ENCODE measurements at places on chromosomes 7 and 10. TPM values are rescaled to one million over a fixed set of nuclear protein-coding genes. Genes with fewer than 3 reads are reported as not detected.
A peak's percentile ranks its signal among the peaks of the same experiment; 100 is the strongest.

TUBAL3 gene
- total RNA-seq = not detected

NEUROD6 gene
- not detected for total RNA-seq

UFSP1 gene
- total RNA-seq = 4.2 TPM

TEX47 gene
- not detected for total RNA-seq

BMPER gene
- total RNA-seq = not detected

OR9A2 gene
- total RNA-seq = not detected

WASL gene
- 37.5 TPM for total RNA-seq

NEUROG3 gene
- total RNA-seq = not detected

- no peak for DNase-seq
Observed at GRCh38 chr10:82821043-82821442, 946.0 kb downstream of the NRG3 start.

- no peak for DNase-seq
Observed at GRCh38 chr10:113764582-113764981, 13.1 kb downstream of the PLEKHS1 start.

DNA sequence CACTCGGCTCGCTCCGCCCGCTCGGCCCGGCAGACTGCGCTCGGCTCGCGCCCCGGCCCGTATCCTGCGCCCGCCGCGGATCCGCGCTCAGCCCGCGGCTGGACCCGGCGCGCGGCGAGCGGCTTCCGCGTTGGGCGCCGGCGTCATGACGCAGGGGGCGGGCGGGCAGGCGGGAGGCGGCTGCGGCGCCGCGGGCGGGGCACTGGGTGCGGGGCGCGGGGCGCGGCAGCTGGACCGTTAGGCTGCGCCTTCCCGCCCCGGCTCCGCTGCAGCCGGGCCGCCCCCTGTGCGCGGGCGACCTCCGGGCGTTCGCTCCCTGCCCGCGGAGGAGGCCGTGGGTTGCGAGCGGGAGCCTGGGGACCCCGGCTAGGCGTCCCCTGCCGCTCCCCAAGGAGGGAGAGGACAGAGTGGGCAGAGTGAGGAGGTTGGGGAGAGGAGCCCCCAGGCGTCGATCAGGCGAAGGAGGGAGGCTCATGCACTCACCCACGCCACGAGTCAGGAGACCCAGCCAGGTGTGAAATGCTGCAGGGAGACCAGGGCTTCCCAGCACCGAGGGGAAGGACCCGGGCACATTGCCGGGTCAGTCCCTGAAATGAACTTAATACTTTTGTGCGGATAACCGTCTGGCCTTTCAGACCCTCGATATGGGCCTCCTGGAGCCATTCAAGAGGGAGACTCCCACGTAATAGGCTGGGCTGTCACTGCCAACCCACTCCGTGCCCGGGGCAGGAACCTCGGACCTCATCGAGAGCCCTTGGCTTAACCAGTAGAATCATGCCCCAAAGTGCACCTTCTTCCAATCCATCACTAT is at the start of gene PIP4K2A:
Gene PIP4K2A (minus strand): TSS at position 100 of the 811 bp plus-strand sequence. CDS start 252 bp downstream, outside the sequence.
- peak; percentile 78 for DNase-seq

DNA sequence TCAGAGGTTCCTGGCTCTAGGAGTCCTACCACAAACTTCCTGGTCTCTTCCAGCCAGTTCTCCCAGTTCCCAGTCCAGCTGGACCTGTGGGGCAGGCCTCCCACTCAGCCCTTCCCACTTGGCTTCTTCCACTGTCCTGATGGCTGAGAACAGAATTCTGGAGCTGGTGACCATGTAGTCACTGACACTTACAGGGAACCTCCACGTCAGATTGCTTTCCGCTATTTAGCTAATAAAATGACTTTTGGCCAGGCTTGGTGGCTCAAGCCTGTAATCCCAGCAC is 63.5 kb upstream of the ZRANB1 start:
- no peak for DNase-seq

DNA sequence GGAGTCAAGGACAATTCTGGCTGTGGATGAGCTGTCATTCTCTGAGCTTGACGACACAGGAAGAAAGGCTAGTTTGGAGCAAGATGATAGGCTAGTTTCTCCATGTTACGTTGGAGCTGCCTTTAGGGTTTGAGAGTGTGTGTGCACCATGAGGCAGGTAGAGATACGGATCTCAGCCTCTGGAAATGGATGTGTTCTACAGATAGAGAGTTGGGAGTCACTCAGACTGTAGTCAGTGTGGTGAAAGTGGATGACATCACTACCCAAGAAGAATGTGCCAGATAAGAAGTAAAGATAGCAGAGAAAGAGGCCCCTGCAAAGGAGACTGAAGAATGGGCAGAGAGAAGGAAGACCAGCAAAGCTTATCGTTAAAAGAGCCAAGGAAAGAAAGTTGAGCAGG is 42.4 kb downstream of the PNLIPRP3 start:
- no peak for DNase-seq

GRCh38 chr10:102233997-102234396 is 7.3 kb downstream of the PITX3 start:
- no peak for DNase-seq

- DNase-seq = no peak
Observed at GRCh38 chr7:16812542-16813231, 7.9 kb upstream of the AGR2 start.

GRCh38 chr7:144468990-144469732 is 65.7 kb upstream of the NOBOX start:
- no peak for DNase-seq

DNA sequence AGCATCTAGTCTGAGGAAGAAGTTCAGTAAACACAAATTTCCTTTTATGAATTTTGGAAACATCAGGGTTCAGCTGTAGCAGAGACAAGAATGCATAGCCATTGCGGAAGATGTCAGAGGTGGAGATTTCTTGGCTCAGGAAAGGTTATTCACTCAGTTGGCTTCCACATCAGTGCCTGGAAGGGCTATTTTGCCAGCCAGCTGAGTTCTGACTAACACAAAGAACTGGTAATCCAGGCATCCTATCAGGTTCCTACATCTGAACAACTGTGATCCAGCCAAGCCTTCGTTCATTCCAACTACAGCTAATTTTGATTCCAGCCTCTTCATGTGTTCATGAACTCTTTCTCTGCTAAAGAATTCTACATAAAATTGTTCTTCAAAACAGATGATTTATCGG is 965.6 kb downstream of the XPNPEP1 start:
- DNase-seq = no peak

GRCh38 chr7:149831741-149832219 is 6.4 kb upstream of the ZNF862 start:
- no peak for DNase-seq

DNA sequence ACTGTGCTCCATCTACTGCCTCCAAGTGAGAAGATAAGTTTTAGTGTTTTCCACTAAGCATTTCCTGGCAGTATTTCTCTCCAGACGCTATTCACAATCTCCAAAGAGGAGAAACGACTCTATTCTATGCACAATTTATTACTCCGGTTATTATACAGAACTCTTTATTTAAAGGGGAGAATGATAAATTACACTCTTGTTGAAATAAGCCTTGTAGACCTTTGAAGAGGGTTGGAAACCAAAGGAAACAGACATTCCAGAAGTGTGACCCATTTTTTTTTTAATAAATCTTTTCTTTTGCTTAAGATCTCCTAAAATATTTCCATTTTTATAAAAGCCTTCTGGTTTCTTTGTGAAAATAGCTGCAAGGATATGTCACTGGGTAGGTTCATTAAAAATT is 76.1 kb upstream of the HDAC9 start:
- no peak for DNase-seq

GRCh38 chr7:70446448-70447143 is 685.3 kb upstream of the GALNT17 start:
- no peak for DNase-seq

GRCh38 chr7:65001291-65001814 is 5.1 kb downstream of the ERV3-1 start:
- no peak for DNase-seq

DNA sequence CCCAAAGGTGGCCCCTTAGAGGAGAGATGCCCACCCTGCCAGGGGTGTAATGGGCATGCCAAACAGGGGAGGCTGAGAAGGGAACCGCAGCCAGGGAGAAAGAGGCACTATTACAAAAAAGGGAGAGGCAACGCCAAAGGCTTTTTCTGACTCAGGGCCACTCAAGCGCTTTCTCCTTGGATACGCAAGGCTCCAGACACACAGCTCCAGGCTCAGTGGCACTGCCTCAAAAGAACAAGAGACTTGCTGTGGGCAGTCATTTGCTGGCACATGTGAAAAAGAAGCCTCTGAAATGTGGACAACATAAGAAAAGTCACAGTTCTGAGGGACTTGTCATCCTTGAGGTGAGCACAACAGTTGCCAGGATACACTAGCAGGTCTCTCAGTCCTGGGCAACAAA is 128.4 kb downstream of the DGKI start:
- DNase-seq = no peak

DNA sequence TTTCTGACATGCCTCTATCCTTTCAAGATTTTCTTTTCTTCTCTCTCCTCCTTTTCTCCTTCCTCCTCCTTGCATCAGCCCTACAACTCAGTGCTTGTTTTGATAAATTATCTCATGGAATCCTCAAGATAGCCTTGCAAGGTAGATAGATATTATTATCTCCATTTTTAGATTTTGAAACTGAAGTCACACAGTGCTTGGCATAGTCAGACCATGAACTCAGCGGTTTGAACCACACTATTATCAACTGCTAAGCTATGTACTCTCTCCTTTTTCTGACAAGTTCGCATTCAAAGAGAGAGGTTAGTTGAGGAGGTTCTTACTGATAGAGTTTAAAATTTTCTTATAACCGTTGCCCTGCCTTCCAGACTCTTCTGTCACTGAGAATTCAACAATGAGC is 79.1 kb downstream of the SUGCT start:
- DNase-seq = no peak

DNA sequence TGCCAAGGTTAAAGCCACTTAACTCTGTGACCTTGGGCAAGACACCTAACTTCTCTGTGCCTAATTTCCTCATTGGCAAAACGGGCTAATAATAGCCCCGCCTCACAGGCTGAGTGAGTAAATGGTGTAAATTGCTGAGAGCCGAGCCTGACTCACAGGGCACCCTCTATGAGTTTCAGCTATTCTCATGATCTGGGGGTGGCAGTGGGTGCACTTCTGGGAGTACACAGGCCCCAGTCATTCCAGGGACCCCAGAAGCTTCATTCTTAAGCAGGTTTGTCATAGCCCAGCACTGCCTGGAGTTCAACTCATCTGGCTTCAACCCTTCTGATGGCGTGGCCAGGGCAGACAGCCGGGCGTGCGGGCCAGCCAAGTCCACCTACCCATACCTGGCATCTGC is 137.2 kb downstream of the GRID1 start:
- DNase-seq = no peak

DNA sequence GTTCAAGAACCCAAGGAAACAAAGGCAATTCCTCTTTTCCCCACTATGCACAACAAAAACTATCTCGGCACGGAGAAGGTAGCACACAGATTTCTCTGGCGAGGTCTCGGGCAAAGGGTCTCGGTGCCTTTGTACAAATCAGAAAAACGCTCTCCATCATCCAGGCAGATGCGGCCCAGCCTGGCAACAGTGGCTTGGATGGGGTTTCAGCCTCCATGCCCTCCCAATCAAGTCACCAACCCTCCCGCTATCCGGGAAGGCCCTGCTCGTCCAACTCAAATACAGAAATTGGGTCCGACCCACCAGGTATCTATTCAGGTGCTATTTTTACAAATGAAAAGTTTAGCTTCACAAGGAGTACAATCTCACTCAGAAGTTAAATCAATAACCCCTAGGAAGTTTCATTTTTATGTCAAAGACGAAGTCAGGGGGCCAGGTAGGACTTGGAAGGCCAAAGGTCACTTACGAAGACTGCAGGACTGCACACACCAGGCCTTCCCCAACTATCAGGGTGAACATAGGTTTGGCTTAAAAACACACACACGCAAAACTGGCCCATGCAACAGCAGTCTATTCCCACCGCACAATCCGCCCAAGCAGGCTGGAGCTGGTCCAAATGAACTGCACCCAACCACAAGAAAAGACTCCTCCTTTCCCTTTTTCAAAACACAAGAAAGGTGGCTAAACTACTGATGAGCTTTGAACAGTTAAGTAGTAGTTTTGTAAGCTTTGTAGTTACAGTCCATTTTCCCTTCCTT is 43.0 kb downstream of the GNA12 start:
- peak; percentile 50 for DNase-seq

DNA sequence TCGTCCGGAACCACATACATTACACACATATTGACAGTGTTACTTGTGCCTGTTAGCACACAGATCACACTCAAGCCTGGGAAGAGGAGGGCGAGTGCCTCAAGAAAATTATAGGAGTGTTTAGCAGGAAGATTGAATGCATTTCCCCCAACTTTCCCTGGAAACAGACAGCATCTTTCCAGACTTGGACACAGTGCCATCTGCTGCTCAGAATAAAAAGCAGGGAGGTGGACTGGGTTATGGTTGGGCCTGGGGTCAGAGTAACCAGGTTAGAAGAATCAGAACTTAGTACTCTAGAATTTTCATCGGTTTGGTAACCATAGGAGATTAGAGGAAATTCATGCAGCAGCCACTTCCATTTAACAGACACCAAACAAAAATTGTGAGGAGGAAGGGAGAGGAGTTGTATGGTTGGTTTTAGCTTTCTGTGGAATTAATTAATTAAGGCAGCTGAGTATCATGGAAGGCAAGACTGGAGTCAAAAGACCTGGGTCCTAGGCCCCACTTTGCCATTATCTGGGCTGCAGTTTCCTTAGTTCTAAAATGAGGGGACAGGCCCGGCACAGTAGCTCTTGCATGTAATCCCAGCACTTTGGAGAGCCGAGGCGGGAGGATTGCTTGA is 43.4 kb upstream of the OPTN start:
- peak; percentile 17 for DNase-seq

DNA sequence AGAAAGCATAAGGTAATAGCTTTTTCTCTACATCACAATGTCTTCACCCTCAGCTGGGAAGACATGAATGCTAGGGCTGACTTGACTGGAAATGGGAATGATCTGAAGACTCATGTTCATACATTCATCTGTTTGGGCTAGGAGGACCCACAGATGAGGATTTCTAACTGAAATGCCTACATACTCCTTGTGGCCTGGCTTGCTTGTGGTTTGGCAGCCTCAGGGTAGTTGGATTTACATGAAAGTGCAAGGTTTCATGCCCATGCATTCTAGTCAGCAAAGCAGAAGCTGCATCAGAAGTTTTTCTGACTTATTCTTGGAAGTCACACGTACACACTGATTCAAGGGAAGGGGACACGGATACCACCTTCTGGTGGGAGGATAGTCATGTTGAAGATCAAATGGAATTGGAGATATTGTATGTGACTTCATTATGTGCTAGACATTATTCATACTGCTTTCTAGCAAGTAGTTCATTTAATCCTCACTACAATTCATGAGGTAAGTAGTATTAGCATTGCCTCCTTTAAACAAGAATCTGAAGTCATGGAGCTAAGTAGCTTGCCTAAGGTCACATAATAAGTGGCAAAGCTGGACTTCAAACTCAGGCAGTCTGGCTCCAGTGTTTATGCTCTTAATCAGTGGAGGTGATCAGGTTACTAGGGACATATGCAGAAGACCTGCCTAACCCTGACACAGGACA is 957.0 kb downstream of the LRMDA start:
- DNase-seq = no peak

- no peak for DNase-seq
Observed at GRCh38 chr7:55723621-55723941, 139.0 kb downstream of the SEPTIN14 start.

DNA sequence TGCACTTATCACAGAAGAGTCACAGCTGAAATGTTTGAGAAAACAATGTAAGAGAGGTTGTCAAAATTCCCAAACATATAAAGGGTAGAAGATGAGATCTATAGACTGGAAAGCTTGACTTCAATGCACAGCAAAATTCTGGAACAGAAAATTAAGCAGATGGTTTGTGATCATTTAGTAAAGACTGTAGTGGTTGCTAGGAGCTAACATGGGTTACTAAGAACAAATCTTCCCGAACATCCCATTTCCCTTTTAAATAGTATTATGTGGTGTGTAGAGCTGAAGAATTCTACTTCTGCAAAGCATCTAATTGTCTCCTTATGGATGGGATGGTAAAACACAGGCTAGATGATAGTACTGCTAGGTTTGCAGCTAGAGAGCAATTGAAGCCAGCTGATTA is 312.3 kb downstream of the CAMK1D start:
- no peak for DNase-seq

Measured in Calu3 (cell line).